Activated CD4-positive, alpha-beta T cell treated with anti-CD3 and anti-CD28 coated beads, Interleukin-2, Interleukin-6, amounts not matched to agents 100 ng/mL and 50 ng/mL, durations not matched to agents 16 hours and 8 hours (primary cell): ENCODE measurements at places on chromosomes 1 and 21.

GRCh38 chr1:180150982-180151381, 3.7 kb upstream of the QSOX1 start:
- no peak for DNase-seq

DNA sequence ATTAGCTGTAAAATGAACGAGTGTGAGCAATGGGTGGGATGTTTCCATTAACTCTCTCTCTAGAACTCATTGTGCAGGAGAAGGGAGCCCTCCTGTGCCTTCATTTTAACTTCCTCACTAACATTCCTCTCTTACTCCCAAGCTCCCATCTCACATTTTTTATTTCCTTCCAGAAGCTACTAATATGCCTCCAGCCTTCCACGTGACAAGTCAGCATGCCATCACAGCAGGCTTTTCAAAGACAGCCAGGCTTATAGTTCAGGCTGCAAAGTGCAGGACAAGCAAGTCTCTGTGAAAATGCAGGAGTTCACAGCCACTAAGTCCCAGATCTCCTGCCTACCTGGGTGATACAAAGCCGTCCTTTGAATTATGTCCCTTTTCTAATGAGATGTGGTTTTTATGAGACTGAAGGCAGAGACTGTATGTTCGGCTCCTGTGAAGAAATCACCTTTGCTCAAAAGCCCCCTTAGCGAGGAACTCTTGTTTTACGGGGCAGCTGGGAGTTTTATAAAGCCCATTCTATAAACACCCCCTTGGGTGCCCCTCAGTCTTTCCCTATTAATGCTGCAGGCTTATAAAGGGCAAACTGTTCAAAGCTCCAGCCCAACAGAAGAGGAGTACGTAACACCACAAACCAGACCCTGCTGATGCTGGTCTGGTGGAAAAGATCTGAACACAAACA, 14.8 kb upstream of the ANGPTL7 start:
- DNase-seq: no peak

DNA sequence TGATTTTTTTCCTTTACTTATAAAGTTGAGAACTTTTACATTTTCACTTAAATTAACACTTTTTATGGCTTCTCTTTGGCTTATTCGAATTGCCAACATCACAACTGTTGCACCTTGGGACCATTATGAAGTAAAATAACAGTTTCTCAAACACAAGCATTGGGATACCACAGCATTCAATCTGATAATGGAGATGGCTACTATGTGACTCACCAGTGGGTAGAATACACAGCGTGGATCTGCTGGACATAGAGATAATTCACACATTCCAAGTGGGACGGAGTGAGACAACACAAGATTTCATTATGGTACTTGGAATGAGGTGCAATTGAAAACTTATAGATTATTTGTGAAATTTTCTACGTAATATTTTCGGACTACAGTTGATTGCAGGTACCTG, 68.0 kb downstream of the ADAMTS1 start:
- no peak for DNase-seq

DNA sequence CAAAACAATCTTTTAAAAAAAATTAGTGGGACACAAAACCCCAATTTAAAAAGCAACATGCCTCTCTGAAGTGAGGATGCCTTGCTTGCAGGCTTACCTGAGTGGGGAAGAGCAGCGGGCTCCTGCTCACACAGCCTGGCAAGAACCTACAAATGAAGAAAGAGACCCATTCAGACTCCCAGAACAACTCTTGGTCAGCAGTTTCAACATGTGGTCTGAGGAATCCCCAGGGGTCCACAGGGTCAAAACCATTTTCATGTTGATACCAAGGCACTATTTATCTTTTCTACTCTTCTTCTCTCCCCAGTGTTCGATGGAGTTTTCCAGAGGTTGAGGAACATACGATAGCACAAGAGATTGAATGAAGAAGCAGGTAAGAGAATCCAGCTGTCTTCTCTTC, 55.9 kb downstream of the SIPA1L2 start:
- no peak for DNase-seq

DNA sequence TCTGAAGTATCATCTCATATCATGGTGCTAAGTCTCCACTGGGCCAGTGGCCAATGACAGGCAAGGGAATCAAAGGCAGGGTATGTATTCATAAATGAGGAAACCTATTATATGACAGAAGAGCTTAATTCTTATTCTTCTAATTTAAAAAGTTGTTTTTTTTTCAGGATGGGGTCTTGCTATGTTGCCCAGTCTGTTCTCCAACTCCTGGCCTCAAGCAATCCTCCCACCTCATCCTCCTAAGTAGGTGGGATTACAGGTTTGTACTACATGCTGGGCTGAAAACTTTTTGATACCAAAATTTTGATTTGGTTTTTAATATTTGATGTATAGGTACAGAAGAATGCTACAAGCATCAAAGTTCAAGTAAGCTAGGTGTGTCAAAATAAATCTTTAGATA, 35.0 kb downstream of the ATP8B2 start:
- no peak for DNase-seq

DNA sequence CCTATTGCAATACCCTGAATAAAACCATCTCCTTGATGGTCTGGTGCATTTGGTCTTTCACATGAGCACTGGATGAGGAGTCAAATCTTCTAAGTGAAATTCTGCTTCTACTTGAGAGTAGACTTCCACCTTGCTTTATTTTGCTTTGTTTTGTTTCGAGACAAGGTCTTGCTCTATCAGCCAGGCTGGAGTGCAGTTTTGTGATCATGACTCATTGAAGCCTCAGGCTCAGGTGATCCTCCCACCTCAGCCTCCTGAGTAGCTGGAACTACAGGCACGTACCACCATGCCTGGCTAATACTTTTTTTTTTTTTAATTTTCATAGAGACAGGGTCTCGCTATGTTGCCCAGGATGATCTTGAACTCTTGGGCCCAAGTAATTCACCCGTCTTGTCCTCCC, 65.8 kb upstream of the F3 start:
- DNase-seq: no peak

- peak; percentile 75 for DNase-seq
Measured at GRCh38 chr1:100896481-100896982, 642 bp downstream of the SLC30A7 start.

- DNase-seq: no peak
Measured at GRCh38 chr1:192118881-192119405, 39.3 kb upstream of the RGS18 start.

DNA sequence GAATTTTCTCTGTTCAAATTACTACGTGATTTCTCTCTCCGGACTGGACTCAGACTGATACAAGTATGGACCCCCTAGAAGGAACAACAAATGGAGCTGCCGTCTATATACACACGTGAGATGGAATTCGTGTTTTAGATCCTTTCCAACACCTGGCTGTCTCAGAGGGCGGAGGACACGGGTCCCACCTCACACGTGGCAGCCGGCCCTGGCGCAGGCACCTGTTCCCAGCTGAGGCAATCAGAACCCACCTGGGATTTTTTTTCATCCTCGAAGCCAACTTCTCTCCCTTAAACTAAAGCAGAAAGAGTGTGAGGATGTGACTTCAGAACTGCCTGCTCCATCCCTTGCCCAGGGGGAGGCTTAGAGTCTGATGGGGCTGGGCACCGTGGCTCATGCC, 34.1 kb upstream of the SCCPDH start:
- DNase-seq: no peak

- DNase-seq: no peak
Measured at GRCh38 chr1:3534803-3535637, 76.3 kb downstream of the MEGF6 start.

GRCh38 chr1:21494196-21494595, 15.0 kb upstream of the ALPL start:
- DNase-seq: no peak

GRCh38 chr1:73096841-73097240, 814.5 kb upstream of the NEGR1 start:
- no peak for DNase-seq

DNA sequence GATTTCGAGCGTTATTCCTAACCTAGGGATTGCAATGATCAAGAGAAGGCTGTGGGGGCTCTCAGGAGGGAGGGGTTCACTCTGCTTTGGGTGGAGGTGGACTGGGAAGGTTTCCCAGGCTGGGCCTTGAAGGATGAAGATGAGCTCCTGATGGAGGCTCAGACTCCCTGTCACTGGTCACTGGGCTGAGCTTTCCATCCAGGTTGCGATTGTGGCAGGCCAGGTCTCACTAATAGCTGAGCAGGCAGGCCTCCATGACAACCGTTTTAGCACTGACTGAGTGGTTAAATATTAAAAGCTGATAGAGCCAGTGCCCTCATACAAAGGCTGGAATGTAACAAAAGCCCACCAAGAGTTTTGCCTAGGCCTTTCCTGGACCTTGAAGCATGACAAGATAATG, 36.2 kb upstream of the EFCAB14 start:
- no peak for DNase-seq

DNA sequence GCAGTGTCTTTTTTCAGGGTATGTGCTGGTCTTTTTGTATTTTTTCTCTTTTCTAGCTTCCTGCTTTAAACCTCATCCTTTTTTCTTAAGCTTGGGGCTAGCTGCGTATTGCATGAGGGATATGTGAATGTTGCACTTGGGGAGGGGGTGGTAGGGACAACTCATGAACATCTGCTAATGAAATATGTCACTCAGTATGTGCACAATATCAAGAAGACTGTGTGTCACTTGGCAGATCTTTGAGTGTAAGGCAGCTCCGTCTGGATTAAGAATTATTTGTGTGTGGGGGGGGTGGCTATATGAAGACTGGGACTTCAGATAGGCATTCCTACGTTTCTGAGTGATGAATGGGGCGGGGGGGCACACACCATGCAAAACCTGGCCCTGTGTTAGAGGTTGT, 170.4 kb upstream of the CACNA1E start:
- no peak for DNase-seq

DNA sequence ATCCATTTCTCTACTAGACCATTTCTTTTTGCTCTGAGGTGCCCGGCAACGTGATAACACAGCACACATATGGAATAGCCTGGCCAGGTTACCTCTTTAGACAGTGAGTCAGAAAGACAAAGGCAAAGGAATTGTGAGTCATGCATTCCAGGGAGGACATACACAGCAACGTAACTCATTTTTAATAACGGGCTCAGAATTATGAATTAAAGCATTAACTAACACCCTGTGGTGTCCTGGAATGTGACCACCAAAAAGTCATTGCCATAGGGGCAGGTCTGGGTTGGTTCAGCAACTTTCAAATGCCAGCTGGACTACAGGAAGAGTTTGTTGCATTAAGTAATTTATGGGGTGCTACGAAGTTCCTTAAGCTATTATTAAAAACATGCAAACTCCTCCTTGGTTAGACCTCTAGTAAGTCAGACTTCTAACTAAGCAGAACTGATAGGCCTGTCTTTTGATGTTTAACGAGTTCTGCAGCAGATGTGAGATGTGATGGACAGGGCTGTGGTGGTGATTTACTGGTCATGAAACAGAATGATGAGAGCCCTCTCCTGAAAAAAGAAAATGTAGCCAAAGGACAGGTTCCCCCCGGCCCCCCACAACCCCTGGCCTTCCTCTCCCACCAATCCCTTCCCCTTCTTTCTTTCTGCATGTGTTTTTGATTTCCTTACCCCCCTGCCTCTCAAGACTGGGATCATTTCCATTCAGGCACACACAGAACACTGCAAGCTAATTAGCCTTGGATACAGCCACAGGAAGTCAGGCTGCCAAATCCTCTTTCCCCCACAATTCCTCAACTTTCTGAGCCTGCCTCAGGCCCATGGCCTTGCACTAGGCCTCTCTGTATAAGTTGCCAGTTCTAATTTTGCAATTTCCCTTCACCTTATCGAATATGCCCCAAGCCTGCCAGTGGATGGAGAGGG, 88.9 kb upstream of the HAO2 start:
- no peak for DNase-seq

GRCh38 chr1:869499-870244, 54.1 kb upstream of the SAMD11 start:
- peak; percentile 84 for DNase-seq
